Ureter (tissue), 1 donor: ENCODE measurements at places on chromosomes 7 and 10. TPM values are rescaled to one million over a fixed set of nuclear protein-coding genes. Genes with fewer than 3 reads are reported as not detected.

DNA sequence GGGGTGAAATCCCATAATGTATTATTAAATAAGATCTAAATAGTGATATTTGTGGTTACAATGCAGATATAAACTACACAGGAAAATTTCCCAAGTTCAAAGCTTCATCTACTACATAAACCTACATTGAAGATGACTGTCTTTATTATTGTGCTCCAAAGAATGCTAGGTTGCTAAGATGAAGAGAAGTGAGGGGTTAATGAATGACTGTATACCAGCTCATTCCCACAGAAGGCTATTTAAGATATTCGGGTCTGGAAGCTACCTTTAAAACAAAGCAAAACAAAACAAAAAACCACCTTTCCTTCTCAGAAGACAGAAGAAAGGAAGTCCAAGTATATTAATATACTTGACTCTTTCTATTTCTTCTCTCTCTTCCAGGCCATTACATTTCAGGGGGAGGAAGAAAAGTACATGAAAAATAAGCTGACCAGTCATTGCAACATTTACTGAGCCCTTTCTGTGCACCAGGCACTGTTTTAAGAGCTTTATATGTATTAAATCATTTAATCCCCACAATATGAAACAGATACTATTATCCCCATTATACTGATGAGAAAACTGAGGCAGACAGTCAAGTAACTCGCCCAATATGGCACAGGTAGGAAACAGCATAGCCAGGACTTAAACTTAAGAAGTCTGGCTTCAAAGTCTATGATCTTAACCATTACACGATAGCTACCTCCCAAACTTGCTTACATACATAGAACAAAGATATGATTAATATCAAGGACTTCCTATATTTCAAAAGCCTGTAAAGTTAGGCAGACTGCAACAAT, 48.1 kb downstream of the TNPO3 start:
- no peak for DNase-seq

DNA sequence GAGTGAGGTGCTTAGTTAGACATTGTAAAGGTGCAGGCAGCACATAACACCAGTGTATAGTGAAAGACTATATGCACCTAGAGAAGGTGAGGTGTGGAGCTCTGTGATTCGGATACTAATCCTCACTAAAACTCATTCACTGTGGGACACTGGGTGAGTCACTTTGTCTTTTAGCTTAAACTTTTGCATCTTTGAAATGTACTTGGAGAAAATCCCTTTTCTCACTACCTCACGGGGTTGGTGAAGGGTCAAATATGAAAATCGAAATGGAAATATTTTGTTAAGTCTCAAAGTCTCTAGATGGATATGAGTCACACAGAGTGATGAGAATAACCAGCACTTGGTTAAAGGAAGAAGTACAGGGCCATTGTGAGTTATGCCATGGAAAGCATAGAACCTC, 38.0 kb downstream of the MDFIC start:
- no peak for DNase-seq

- no peak for DNase-seq
Measured at GRCh38 chr7:91082852-91083495, 181.3 kb upstream of the FZD1 start.

DNA sequence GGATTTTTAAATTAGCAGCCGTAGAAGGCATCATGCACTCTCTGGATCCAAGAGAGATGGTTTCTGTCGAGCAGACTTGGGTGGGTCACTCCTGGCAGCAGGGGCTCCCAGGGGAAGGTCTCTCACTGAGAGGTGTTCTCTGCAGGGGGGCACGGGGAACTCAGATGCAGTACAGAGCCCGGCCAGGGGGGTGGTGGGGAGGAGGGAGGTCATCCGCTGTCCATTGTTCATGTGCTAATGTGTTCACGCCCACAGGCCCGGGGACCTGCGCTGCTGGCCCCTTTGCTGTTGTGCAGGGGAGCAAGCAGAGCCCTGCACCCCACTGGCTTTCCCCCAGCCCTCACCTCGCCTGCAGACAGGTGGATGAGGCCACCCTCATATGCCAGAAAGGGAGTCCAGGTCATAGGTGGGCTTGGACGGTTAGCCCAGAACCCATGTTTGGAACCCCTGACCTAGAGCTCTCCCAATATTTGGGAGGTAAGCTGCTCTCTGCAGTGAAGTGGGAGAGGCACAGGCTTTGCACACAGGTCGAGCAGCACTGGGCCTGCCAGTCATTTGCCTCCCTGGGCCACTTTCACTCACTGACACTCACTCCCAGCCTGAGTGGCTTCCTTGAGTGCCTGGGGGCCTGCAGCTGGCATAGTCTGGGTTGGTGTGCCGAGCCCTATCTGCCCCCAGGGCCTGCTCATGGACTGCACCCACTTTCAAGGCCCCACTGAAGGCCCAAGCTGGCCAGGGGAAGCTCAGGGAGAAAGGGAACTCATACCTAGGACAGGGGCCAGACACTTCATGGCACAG, 12.6 kb upstream of the TBRG4 start:
- no peak for DNase-seq

- DNase-seq, result no peak
Measured at GRCh38 chr10:1595242-1595600, 142.1 kb downstream of the ADARB2 start.

DNA sequence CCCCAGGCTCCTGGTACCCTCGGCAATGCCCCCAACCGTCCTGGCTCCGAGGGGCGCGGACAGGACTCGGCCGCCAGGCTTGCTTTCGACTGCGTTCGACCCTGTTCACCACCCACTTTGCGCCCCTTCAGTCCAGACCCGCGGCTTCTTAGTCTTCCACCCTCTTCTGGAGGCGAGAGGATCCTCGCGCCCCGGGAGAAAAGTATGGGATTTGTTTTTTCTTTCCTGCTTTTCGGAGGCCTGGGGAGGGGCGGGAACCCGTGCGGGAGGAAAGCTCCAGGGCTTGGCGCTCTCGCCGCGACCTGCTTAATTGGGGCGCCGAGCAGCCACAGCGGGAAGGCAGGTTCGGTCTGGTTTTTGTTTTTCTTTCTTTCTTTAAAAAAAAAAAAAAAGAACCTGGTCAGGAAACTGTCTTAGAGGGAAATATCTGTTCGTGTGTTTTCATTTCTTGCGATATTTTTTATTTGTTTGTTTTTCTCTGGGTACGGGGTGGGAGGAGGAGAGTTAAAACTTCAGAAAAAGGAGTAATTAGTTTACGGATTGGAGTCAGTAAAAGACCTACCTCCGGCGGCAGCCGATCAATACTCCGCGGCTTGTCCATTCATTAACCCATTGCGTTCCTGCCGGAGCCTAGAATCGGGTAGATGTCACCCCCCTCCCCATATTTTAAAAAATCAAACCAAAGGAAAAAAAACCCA, 1.6 kb downstream of the EMX2 start:
- no peak for DNase-seq

DNA sequence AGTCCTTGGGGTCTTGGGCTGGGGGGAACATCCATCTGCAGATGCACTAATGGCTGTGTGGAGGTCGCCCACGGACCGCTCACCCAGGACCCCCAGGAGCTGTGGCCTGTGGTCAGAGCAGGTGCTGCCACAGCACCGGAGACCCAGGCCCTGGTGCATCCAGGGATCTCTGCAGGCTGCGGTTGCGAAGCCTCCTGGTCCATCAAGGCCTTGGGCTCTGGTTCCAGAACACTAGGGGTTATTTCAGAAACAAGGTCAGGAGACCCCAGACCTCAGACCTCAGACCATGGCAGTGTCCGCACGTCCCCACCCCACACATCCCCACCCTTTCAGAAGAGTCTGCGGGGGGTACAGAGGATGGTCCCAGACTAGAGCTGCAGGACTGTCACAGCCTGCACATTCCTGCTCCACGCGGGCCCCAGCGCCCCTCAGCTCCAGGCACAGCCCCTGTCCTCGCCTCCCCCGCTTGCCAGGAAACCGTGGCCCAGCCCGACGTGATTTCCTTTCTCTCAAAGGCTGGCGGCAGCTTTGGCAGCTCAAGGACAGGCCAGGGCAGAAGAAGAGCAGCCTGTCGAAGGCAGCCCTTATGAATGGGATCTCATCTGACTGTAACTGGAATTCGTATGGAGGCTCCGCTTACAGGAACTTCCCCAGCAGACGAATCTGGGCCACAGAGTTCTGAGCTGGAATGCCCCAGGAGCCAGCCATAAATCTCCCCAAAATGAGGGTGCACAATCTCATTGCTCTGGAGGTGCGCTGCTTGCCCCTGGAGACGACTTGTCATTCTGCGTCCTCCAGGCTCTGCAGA, 136.2 kb upstream of the RET start:
- no peak for DNase-seq

DNA sequence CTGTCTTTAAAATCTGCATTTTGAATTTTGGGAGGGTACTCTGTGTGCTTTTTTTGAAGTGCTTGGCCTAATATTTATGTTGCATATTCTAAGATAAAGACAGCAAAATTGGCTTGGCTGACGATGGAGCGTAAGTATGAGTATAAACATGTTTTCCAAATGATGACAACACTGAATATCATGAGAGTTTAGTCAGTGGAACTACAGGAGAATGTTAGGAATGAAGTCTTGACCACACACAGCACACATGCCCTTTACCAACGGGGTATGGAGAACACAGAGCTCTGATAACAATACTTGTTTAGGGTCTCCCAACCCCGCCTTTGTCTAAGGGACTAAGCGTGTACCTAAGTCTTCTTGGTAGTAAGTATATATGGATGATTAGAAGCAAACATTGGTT, 253.9 kb upstream of the FZD8 start:
- no peak for DNase-seq

DNA sequence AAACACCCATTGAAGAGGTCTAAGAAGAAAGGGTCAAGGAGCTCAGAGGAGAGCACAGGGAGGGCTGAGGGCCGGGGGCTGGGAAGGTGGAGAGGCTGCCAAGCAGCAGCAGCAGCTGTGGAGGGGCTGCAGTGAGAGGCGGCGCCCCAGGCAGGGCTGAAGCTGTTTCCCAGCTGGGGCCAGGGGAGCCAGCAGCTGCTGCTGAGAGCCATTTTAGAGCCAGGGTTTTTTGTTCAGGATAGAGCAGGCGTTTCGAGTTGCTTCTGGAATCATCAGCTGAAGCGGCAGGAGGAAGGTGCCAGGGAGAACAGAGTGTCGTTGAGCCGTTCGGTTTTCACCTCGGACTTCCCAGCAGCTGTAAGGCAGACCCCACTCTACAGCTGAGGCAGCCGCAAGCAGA, 62.7 kb downstream of the LANCL2 start:
- no peak for DNase-seq

DNA sequence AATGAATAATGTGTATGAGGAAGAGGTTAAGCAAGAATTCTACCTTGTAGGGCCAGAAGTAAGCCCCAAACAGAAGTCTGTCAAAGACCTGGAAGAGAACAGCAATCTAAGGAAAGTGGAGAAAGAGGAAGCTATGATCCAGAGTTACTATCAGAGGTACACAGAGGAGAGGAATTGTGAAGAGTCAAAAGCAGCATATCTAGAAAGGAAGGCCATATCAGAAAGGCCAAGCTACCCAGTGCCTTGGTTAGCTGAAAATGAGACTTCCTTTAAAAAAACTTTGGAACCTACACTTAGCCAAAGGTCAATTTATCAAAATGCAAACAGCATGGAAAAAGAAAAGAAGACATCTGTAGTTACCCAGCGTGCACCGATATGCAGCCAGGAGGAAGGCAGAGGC, 42.7 kb upstream of the GAD2 start:
- DNase-seq, result no peak

DNA sequence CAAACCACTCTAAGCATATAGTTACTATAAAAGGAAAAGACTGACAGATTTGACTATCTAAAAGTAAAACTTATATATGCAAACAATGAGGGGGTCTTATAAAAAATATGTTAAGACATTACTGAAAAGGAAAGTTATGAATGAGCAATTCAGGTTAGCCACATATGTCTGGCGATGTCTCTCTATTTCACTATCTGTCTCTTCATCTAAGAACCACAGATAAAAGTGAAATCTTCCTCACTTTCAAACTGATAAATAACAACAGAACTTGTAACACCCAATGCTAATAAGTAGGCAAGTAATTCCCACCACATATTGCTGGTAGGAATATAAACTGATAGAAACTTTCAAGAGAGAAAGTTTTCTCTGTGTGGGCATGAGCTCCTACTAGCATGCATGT, 138.2 kb downstream of the CHCHD3 start:
- no peak for DNase-seq

DNA sequence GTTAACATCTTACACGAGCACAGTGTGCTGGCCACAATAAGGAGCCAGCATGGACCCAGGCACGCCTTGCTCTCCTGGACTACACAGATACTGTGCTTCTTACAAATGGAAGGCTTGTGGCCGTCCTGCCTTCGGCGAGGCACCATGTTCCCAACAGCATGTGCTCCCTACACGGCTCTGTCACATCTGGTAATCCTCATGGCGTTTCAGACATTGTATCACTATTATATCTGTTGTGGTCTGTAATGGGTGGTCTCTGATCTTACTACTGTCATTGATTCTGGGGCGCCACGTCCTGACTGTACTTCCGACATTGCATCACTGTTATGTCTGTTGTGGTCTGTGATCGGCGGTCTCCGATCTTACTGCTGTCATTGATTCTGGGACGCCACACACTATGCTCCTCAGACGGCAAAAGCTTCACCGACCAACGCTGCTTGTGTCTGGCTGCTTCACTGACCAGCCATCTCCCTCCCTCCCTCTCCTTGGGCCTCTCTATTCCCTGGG, 195.4 kb downstream of the MAD1L1 start:
- DNase-seq, result no peak

- DNase-seq, result no peak
Measured at GRCh38 chr7:26052706-26053105, 99.3 kb upstream of the NFE2L3 start.

GRCh38 chr10:83545901-83546391, 593.4 kb upstream of the GHITM start:
- no peak for DNase-seq

- no peak for DNase-seq
Measured at GRCh38 chr7:92356406-92356805, 90.9 kb upstream of the GATAD1 start.

DNA sequence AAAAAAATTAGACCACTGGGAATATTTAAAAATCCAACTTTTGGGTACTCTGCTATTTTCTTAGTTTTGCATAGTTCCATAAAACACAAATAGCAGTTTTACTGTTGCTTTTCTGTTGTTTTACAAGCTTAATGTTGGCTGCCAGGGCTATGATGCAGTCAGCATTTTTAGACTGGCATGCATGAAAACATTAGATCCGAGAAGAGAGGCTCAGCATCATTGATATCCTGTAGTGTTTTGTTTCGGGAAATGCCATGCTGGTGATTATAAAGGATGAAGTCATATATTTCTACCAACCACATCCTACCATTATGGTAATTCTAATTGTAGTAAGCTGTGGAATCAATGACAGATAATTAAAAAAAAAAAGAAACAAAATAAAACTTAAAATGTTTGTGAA, 104.6 kb downstream of the MBL2 start:
- no peak for DNase-seq

- no peak for DNase-seq
Measured at GRCh38 chr10:36109399-36110023, 467.4 kb upstream of the FZD8 start.

TAX1BP1 gene
- 146 TPM for total RNA-seq

ADCYAP1R1 gene
- total RNA-seq, result 2.6 TPM

CHN2 gene
- 34.2 TPM for total RNA-seq

UMAD1 gene
- 19.2 TPM for total RNA-seq

LIPF gene
- not detected for total RNA-seq

IKZF1 gene
- 15.2 TPM for total RNA-seq

CACNA2D1 gene
- 20.2 TPM for total RNA-seq
